ENCODE measurements at places on chromosomes 3 and 15.

DNA sequence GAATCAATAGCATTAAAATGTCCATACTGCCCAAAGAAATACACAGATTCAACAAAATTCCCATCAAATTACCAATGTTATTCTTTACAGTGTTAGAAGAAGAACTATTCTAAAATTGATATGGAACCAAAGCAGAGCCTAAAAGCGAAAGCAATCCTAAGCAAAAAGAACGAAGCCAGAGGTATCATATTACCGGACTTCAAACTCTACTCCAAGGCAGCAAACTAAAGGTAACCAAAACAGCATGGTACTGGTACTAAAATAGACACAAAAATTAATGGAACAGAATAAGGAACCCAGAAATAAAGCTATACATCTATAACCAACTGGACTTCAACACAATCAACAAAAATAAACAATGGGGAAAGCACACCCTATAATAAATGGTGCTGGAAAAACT lies 167.5 kb downstream of the ADAMTS9 start:
- DNase-seq, result no peak

- no peak for DNase-seq
Observed at GRCh38 chr15:101807345-101807945, 4.1 kb downstream of the OR4F6 start.

DNA sequence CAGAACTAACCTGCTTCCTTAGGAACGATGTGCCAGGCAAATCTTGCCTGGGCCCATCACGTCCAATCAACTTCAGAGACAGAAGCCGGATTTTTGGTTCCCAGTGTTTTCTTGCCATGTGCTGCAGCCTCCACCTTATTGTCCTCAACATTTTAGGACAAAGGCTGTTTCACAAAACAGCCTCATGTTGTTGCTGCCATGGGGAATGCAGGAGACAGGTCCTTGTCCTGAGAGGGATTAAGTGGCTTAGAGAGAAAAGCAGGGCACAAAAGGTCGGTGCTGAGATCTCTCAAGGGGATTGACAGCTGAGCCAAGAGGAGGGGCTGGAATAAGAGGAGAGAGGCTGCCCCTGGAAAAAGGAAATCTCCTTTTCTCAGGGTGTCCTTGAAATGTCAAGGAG lies 11.3 kb upstream of the NMNAT3 start:
- no peak for DNase-seq

- no peak for DNase-seq
Observed at GRCh38 chr15:42085236-42085605, 9.1 kb downstream of the PLA2G4D start.

GRCh38 chr3:96466441-96466840 lies 348.0 kb upstream of the EPHA6 start:
- DNase-seq, result no peak

DNA sequence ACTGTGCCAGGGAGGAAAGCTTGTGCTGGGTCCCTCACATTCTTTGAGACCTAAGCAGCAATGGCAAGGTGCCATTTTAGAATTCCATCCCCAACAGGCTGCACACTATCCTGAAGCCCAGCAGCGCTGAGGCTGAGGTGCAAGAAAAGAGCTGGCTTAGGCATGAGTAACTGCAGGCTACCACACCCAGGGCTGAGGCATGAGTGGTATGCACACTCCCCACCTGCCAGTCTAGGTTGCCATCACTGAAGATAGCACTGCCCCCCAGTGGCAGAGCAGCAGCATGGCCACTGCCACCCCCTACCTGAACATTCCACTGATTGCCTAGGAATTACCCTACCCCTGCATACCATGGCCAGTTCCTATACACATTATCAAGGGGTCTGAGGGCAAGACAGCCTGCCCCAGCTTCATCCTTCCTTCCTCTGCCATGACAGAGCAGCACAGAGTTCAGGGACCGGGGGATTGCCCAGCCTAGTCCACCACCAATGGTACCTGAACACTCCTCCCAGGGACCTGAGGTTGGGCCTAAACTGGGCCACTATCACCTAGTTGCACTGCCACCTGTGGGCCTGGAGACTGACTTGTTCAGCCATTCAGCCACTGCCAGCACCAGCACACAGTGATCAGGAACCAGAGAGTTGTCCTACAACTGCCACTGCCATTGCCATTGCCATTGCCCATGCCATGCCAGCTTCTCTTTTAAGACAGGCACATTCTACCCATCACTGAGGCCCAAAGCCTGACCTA lies 129.8 kb downstream of the SATB1 start:
- no peak for DNase-seq

- no peak for DNase-seq
Observed at GRCh38 chr3:186642014-186642413, 1.8 kb downstream of the FETUB start.

DNA sequence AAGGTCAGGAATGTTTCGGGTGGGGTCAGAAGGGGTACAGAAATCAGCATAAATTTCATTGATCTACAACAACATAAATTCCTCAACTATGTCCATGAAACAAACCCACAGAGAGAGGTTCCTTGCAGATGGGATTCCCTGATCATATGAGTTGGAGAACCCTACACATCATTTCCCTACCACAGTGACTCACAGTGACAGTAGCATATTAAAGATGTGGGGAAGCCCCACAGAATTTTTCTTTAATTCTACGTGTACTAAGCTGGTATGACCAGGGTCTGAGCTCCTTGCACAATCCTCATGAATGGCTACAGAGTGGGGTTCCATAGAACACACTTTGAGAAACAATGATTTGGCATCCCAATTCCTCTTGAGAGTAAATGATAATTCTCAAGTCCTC lies 116.9 kb upstream of the RAD18 start:
- DNase-seq, result no peak

- peak; percentile 72 for DNase-seq
Observed at GRCh38 chr15:34241376-34242330, 16.8 kb downstream of the EMC4 start.

- DNase-seq, result no peak
Observed at GRCh38 chr3:72041511-72041910, 256.6 kb upstream of the PROK2 start.

DNA sequence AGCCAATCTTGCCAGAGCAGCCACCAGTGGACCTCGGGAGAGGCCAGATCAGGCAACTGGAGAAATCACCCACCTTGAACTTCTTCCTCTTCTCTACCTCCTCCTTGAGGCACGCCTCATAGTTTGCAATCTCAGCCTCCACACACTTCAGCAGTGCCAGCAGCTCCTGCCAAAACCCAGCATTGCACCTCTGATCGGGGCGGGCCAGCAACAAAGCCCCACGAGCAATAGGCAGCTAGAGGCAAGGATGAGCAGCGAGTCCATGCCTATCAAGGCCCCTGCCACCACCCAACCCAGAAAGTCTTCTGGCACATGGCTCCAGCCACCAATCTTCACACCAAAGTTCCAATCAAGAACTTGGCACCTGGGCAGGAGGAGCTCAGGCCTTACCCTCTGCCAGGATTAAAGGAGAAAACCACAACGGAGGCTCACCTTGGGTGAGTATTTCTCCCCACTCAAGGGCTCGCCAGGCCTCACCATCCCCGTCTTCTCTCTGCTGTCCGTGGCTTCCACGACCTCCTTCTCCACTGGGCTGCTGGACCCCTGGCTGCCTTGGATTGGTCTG lies 42.1 kb downstream of the SEMA3G start:
- DNase-seq, result no peak

GRCh38 chr15:77871852-77872371 lies 205.6 kb downstream of the TBC1D2B start:
- DNase-seq, result no peak

- DNase-seq, result no peak
Observed at GRCh38 chr3:107542665-107543064, 19.9 kb downstream of the BBX start.

DNA sequence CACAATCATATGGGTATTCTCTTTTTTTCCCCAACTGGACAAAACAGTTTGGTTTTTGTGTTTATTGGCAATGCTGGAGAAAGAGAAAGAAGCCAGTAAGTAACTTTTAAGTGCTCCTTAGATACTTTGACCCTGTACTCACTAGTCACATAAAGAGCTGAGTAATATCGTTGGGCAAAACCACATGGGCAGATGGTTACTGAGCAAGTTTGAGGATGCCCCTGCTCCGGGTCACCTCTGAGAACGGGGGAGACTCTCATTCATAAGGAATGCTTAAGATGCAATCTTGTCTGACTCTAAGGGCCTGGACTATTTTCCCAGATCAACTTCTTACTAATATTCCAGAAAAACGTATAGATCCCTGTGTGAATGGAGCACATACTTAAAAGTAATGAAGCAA lies 106.4 kb upstream of the SLC2A2 start:
- no peak for DNase-seq

DNA sequence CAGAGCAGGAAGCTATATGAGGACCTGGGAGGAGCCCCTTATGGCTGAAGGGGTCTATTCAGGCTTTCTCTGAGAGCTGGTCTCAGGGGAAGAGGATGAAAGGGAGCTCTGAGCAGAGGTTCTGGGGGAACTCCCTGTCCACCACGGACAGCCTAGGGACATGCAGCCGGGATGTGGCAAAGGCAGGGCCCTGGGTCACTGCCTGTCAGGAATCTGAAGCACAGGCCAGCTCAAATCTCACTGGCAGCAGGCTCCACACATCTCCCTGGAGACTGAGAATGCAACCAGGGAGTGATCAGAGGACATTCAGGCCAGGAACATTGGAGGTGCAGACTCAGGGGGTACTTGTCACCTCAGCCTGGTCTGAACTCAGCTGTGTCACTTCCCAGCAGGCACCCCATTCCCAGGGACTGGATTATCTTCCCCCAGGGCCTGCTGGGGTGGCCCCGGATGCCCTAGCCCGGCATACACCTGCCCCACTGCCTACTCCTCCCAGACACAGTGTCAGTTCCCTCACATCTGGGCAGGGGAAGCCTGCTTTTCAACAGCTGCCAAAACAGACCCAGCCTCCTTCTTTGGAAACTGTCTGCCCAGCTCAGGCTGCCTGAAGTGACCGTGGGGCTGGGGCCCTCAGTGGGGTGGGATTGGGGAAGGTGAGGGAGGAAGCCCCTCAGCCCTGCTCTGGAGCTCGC lies 18.3 kb upstream of the SEMA3F start:
- no peak for DNase-seq

GRCh38 chr15:96416218-96416933 lies 85.9 kb downstream of the NR2F2 start:
- DNase-seq, result no peak

DNA sequence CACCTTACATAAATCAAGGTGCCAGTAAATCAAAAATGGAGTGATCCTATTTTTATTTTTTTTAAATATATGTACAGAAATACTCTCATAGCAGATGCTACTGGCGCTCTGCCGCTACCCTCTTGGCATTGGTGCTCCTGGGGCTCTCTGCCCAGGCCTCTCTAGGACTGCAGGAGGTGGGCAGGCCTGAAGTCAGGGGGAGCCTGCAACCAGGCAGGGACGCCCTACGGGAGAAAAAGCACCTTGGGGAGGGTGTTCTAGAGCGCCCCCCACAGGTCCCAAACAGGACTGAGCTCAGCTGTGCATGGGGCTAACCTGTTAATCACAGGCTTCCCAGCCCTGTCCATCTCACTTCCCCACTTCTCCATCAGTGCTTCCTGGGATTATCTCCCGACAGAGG lies 192.5 kb downstream of the SHQ1 start:
- DNase-seq, result no peak
